Ammon's horn (tissue), 1 donor: ENCODE measurements at places on chromosomes 4 and X.

GRCh38 chr4:7650606-7651385, 216.1 kb upstream of the PSAPL1 start:
- DNase-seq: no peak

DNA sequence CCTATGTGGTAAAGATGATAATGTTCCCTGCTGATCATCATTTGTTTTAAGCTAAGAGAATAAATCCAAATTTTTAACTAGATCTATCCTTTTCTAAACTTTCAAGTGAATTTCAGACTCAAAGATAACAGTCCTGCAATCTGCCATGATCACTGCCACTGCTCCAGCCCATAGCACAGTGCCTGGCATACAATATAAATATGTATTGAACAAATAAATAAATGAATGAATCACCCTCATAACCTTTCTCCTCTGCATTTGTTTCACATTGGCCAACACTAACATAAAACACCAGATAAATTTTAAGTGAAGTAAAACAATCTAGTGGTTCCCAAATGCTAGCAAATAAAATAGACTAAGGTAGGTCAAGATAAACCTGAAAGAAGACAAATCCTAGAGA, 439.0 kb downstream of the GPM6A start:
- no peak for DNase-seq

- no peak for DNase-seq
Observed at GRCh38 chr4:16212138-16212782, 14.0 kb downstream of the TAPT1 start.

DNA sequence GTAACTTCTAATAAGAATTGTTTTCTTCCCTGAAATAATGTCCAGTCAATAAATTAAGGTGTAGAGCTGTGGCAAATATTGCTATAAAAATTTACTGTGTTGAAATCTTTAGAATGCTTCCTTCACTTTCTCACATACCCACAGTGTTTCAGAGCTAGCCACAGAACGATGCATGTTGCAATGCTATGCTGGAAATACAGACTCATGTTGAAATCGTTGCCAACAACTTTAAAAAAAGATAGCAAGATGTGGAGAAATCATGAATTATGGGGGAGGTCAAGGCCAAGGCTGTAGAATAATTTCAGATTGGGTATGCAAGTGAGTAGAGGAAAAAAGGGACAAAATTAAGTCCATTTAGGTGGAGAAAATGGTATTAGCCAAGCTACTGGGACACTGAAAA, 204.8 kb downstream of the VEGFC start:
- no peak for DNase-seq

DNA sequence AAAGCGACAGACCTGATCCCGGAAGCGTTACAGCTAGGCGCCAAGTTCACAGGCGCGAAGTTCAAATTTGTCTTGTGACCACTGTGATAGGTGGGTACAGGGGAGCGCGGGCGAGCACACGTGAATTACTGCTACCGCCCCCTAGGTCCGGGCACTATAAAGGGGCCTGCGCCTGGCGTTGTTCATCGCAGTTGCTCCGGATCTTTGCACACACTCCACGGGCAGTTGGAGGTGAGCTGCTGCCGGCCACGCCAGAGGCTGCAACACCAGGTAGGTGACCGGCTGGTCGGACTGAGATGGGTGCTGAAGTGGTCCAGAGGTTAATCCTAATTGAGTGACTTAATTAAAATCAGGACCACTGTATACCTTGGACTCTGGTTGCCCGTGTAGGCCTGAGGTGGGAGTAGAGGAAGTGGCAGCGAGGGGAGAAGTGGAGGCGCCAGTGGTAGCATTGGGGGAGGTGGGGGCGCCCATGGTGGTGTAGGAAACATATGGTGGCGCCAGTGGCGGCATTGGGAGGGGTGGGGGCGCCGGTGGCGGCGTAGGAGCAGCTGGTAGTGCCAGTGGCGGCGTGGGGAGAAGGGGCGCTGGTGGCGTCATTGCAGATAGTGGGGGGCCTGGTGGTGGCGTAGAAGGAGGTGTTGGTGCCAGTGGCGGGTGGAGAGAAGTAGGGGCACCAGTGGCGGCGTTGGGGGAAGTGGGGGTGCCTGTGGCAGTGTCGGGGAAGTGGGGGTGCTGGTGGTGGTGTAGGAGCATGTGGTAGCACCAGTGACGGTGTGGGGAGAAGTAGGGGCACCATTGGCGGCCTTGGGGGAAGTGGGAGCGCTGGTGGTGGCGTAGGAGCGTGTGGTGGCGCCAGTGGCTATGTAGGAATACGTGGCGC, at the start of gene GCNA:
GCNA (plus strand) TSS at position 185 of the 883 bp plus-strand sequence. CDS start 2,385 bp downstream, outside the sequence.
- DNase-seq: no peak

GRCh38 chr4:71202705-71203104, 136.1 kb upstream of the SLC4A4 start:
- DNase-seq: no peak

- DNase-seq: no peak
Observed at GRCh38 chr4:76883147-76883546, 14.8 kb downstream of the SOWAHB start.

DNA sequence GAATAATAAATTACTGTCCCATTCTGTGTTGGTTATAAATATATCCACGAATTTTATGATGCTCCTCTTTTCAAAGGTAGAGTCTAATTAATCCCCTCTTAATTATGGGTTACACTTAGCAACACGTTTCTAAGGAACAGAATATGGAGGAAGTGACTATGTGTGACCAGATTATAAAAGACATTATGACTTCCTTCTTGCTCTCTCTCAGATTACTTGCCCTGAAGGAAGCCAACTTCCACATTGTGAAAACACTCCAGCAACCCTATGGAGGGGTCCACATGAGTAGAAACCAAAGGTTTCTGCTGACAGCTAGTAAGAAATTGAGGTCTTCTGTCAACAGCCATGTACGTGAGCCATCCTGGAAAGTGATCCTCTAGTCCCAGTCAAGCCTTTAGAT, 59.3 kb downstream of the WDFY3 start:
- DNase-seq: no peak

- no peak for DNase-seq
Observed at GRCh38 chr4:68152411-68152810, 22.7 kb upstream of the TMPRSS11F start.

DNA sequence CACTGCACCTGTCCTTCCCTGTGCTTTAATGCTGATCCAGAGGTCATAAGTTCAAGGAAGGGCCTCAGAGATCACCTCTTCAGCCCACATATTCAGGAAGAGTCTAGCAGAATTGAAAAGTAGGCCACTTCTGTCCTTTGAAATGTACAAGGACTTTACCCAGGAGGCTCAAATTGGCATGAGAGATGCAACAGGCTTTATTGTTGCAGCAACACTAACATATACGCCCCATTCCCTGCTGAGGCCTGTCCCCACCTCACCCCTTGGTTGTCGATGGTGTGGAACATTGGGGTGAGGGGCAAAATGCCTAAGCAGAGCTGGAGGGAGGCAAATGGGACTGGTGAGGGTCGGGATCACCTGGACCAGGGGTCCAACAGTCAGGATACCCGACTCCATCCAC, 2.8 kb downstream of the PRAF2 start:
- DNase-seq: no peak

DNA sequence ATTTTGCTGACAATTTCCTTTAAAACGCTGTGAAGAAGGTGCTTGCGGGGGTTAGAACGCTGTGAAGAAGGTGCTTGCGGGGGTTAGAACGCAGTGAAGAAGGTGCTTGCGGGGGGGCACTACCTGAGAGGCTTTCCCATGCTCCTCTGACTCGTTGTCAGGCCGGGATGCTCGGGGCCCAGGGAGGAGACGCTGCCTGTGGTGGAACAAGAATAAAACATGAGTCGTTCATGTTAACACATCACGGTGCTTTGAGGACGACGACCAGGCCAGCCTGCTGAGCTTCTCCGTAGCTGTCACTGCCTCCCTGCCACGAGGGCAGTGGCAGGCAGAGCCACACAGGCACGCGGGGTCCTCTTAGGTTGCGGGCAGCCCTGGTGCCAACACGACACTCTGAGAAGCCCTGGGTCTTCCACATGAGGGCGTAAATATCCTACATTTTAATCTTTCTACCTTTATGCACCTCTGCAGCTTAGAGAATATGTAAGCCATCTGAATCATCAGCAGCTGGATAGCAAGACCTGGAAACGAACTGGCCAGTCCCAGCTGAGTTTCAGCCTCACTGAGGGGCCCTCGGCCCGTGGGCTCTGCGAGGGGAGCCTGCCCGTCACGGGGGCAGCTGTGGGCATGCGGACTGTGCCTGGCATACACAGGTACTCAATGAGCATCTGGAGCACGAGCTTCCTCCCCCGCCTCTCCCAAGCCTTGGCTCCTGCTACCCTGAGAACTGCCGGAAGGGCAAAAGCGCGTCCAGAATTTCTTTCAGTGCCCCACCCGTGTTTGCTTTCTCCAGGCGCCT, 47.0 kb downstream of the FGFRL1 start:
- DNase-seq: no peak

DNA sequence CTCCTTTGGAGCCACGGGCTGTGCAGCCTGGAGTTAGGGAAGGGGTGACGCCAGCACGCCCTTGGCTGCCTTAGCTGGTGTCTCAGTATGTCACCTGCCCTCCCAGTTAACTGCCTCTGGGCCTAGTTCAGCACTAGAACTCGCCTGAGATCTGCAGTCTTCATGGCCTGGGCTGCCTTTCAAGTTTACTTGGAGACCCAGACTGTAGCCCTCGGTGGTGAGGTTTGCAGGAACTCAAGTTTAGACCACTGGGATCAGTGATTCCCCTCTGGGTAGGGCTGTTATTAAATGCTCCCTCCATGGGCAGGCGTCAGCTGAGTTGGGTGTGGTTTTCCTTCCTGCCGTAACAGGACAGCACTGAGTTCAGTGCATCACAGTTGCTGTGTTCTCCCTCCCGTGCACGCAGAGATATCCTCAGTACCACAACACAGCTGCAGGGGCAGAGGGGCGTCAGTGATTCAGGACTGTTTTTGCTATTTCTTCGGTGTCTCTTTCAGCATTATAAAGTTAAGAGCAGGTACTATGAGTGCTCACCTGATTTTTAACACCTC, 30.5 kb downstream of the PLAC8 start:
- no peak for DNase-seq

- no peak for DNase-seq
Observed at GRCh38 chr4:7557456-7557855, 122.7 kb upstream of the PSAPL1 start.

GRCh38 chr4:185144601-185145240, 1.7 kb downstream of the SLC25A4 start:
- DNase-seq: no peak

GRCh38 chr4:188387179-188387791, 248.0 kb downstream of the TRIML1 start:
- no peak for DNase-seq

DNA sequence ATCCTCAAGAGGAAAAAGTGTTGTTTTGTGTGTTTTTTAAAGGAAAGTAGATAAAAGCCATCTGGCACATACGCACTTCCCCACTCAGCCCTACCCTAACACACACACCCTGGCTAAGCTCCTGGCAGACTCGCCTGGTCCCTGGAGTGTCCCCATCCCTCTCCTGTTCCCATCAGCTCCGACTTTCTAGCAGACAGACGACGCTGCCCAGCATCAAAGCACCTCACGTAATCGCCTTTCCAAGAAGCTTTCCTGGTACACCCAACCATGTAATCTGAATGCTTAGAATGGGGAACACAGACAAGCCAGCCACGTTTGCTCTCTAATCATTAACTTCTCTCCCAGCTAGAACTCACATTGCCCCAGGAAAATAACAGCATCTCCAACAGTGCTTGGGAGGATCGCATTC, 116.2 kb downstream of the AFAP1 start:
- peak; percentile 48 for DNase-seq

DNA sequence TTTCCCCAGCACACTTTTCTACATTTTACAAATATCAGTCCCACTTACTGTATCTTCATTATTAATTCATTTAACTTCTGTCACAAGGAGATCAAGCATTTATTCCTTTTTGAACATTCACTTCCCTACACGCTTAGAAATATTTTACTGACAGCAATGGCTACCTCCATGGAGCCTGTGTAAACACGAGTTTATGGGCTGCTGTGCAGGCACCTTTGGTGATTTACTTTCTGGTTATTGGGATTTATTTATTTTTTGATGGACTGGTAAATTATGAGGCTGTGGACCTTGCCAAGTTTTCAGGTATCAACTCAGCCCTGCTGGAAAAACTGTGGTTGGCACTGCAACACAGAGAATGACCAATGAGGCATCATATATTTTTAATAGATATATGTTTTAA, 45.4 kb upstream of the PAQR3 start:
- no peak for DNase-seq

- no peak for DNase-seq
Observed at GRCh38 chr4:48255072-48255958, 14.3 kb downstream of the TEC start.

GRCh38 chrX:45900766-45901615, 644.2 kb downstream of the ZNF674 start:
- no peak for DNase-seq

- no peak for DNase-seq
Observed at GRCh38 chrX:116246261-116246660, 75.7 kb downstream of the AGTR2 start.

DNA sequence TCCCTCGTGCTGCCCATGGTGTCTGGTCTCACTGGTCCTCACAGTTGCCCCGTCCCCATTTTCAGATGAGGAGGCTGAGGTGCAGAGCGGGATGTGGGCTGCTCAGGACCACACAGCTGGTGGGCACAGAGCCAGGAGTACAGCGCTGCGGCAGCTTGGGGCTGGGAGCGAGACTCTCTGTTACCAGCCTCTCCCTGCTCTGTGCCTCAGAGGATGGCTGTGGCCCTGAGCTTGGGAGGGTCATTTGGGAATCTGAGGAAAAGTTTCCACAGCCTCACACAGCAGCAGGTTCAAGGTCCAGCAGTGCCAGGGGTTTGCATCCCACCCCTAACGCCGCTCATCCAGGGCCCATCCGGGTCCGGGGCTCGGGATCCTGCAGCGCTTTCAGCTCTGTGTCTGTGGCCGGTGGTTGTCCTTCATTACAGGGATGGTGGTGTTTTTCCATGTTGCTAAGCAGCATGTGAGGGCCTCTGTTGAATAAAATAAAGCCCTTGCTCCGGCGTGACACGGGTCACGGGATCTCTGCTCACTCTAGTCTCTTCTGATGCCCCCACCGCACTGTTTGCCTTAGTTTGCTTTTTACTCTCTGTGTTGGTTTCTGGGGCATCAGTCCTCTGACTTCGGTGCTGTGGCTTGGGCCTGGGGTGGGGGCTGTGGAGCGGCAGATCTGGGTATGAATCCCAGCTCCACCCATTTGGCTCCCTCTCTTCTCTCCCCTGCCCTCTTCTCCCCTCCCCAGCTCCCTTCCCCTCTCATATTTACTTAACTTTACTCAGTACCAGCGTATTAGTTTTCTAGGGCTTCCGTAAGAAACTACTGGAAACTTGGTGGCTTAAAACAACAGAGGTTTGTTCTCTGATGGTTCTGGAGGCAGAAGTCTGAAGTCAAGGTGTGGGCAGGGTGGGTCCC, 6.5 kb downstream of the WFS1 start:
- peak; percentile 54 for DNase-seq

- no peak for DNase-seq
Observed at GRCh38 chr4:613126-613525, 12.2 kb upstream of the PDE6B start.

GRCh38 chrX:31271615-31272471, 200.0 kb upstream of the FTHL17 start:
- DNase-seq: no peak

DNA sequence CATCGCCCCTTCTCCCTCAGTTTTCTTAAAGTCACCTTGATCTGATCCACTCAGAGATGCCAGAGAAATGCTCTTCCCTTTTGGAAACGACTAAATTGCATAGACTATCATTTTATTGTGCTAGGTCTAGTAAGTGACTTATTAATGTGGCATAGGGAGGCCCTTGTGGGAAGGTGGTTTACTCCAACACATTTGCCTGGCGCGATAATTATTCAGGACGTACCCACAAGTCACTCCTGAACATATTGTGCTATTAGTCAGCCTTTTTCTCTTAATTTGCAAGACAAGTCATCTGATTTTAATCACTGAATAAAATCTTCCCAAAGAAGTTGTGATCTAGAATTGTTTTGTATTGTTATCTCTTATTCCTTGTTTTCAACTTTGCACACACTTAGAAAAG, 7.6 kb downstream of the ENPEP start:
- no peak for DNase-seq
